MCF 10A (cell line): ENCODE measurements at places on chromosomes 7 and 10. TPM values are rescaled to one million over a fixed set of nuclear protein-coding genes. Genes with fewer than 3 reads are reported as not detected.

Gene COPS6
- 85.2 and 103 TPM in 2 replicates for total RNA-seq

- DNase-seq: peak; percentile 45
These were observed 1.8 kb downstream of the LAMB1 start for GRCh38 chr7:108000875-108001763.

GRCh38 chr7:104859754-104860426 is 154.1 kb upstream of the KMT2E start:
- no peak for DNase-seq

GRCh38 chr10:91088300-91089140 is 131.9 kb upstream of the PCGF5 start:
- peak; percentile 27 for DNase-seq

- peak; percentile 25 for DNase-seq
These were observed 11.6 kb downstream of the ABCA13 start for GRCh38 chr7:48182718-48183369.

- DNase-seq: no peak
These were observed 303.1 kb downstream of the ADARB2 start for GRCh38 chr10:1434202-1434601.

GRCh38 chr7:96388620-96389383 is 66.9 kb upstream of the SLC25A13 start:
- peak; percentile 21 for DNase-seq
